NCI-H1417 treated with DMSO at 0.1 percent for 48 hours (cell line): ENCODE measurements at places on chromosomes 3 and 15.

GRCh38 chr15:79310612-79310984, 314 bp upstream of the TMED3 start:
- DNase-seq = no peak

DNA sequence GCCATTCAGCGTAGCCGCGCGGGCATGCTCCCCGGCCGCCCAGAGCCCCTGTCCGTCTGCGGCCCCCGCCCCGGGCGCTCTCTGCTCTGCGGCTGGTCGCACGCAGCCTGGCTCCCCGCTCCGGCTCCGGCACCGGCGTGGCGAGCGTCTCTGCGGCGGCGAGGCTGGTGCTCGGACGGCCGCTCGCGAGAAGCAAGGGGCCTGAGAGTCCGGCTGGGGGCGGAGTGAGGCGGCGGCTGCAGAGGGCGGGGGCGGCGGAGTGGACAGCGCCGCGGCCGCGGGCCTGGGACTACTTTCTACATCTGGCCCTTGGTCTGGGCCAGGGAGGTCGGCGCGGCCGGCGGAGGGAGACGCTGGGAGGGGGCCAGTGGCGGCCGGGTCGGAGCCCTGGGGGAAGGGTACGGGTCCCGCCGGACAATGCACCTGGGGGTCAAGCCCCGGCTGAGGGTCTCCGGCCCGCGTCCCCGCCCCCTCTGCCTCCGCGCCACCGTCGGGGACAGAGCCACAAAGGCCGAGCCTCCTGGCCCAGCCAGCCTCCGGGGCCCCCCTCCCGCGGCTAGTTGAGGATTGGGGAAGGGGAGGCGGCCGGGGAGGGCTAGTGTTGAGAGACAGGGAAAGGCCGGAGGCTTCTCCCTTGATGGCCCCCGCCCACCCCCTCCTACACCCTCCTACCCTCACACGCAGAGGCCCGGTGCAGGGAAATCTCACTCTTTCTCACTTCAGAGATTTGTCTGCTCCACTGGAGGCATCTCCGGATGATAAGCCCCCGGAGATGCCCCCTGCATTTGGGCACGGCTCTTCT, at the start of gene PRTG:
PRTG (minus strand) TSS at position 226 of the 802 bp plus-strand sequence; CDS start at position 5, 221 bp downstream.
- DNase-seq = peak; percentile 28

DNA sequence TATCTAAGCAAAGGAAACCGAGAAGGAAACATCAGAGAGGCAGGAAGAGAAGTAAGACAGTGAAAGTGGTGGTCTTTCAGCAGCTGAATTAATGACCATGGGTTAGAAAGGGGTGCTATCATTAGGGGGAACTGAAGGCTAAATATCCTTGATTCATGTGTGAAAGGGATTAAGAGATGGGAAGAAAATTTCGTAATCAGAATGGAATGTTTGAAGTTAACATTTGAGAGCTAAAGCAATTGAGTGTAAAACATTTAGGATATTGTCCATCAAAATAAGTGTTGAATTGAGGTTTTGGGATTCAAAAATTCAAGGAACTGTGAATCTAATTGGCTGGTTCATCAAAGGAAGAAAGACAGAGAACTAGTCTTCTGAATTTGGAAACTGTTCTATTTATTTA, 4.1 kb upstream of the ECT2 start:
- no peak for DNase-seq

DNA sequence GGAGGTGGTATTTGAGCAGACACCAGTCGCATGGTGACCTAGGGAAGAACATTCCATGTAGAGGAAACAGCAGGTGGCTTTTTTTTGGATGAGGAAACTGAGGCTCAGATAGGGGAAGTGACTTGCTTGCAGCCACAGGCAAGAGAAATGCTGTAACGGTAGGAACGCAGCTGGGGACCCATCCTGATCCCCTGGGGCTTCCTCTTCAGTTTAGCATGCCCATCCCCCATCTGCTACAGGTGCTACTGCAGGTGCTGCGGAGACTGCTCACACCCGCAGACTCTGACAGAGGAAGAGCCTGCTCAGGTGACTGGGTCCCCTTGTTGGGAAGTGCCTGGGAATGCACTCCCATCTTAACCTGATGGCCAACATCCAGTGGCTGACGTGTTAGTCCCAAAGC, 55.4 kb upstream of the SEC13 start:
- DNase-seq = no peak

GRCh38 chr3:24287755-24288450, 206.7 kb downstream of the THRB start:
- no peak for DNase-seq

DNA sequence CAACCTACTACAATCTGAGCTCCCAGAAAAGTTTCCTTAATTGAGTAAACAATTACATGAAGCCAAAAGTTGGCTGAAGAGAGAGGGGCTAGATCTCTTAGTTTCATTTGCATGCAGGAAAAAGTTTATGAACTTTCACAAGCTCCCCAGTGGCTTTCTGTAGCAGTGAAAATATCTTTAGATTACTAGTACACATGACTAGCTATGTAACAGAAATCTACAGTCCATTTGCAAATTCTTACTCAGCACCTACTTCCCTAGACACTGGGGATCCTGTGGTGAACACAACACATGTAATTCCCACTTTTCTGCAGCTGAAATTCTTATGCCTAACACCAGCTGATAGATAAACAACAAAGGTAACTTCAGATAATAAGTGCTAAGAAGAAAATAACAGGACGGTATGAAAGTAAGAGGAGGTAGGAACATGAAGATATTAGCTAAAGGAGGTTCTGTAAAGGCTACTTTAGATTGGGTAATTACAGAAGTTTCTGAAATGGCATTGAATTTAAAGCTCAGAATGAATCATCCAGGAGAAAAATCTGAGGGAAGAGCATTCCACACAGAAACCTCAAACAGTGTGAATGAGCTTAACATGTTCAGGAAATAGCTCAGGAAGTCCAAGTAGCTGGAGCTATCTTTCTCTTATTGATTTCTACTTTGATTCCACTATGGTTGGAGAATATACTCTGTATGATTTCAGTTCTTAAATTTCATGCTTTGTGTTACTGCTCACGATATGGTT, 204.8 kb downstream of the MAGI1 start:
- no peak for DNase-seq

DNA sequence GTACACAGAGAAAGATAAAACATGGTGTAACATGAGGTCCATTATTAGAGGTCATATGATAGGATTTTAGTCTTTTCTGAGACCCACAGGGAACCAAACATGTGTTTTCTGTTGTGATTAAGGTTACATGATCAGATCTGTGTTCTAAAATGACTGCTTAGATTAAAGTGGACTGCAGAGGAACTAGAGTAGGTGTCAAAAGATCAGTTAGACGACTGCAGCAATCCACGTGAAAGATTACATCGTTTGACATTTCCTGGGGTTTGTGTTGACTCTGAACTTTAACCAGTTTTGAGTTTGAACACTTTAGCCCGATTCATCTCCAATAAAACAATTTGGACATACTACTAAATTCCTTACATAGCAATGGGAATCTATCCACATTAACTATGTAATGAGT, 5.1 kb downstream of the MIX23 start:
- DNase-seq = no peak

- DNase-seq = no peak
Observed at GRCh38 chr3:192577811-192578210, 149.5 kb downstream of the FGF12 start.

DNA sequence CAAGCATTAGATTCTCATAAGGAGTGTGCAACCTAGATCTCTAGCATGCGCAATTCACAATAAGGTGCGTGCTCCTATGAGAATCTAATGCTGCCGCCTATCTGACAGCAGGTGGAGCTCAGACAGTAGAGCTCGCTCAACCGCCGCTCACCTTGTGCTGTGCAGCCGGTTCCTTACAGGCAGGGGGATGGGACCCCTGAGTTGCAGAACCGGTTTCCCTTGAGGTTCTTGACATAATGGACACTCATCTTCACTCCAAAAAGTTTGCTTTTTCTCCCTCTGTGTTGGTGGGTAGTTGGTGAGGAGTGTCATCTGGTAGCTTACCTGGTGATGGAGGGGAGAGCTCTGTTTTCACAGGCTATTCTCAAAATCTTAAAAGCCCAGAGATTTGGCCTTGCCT, 324.0 kb upstream of the TBL1XR1 start:
- DNase-seq = no peak

- no peak for DNase-seq
Observed at GRCh38 chr3:68973639-68974038, 39.8 kb downstream of the EOGT start.
